ENCODE measurements at places on chromosomes 6 and 20.
A peak's percentile ranks its signal among the peaks of the same experiment; 100 is the strongest.

GRCh38 chr6:111975466-111975865 lies 78.4 kb upstream of the CCN6 start:
- DNase-seq, result no peak

GRCh38 chr6:37838219-37838921 lies 18.8 kb downstream of the ZFAND3 start:
- no peak for DNase-seq

- DNase-seq, result no peak
These were observed 77.6 kb upstream of the GGTLC1 start for GRCh38 chr20:24066076-24066700.

DNA sequence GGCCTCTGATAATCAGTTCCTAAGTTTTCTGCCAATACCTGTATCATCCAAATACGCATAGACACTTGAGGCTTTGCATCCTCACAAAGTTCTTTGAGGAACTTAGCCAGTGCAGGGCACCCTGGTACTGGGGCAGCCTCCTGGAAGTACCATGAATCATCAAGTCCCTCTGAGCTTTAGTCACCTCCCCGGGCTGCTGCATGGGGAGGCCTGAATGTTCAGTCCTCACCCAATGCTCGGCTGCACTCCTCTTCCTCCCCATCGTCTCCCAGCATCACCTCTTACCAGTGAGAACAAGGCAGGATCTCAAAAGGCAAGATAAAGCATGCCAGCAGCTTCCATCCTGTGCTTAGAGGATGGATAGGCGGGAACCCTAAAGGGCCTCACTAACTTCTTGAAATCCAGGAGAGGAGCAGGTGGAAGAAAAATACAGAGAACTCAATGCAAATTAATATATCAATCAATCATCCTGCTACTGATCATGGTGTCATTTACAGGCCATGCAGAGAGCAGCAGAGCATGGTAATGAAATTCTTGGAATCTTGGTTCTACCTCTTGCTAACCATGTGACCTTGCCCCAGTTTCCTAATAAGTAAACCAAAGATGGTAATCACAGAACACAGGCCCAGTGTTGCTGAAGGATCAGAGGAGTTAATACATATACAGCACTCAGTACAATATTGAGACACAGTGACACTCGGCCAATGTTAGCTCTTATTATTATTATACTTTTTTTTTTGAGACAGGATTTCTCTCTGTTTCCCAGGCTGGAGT lies 4.7 kb upstream of the CCN6 start:
- peak; percentile 64 for DNase-seq

GRCh38 chr20:51284176-51284575 lies 258.3 kb downstream of the NFATC2 start:
- DNase-seq, result peak; percentile 45

DNA sequence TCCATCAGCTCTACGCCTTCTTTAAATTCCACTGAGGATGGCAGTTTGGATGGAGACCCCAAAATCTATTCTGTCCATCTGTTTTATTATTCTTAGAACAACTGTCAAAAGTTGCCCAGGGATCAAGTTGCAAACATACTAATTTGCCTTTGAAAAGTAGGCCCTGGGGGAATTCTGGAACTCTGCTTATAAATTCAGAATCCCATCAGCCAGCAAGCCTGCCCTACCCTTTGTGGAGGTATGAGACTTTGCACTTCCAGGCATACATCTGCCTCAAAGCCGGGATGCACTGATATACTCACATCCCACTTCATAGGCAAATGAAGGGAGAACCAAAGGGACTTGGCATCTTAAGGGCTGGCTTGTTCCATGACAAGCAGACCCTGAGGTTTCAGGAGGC lies 93.6 kb downstream of the INSM1 start:
- no peak for DNase-seq

- DNase-seq, result no peak
These were observed 31.0 kb downstream of the SIRPB1 start for GRCh38 chr20:1588533-1589460.

GRCh38 chr20:49872056-49872455 lies 43.3 kb downstream of the SPATA2 start:
- DNase-seq, result no peak

GRCh38 chr20:37598575-37599342 lies 71.1 kb upstream of the BLCAP start:
- DNase-seq, result no peak

DNA sequence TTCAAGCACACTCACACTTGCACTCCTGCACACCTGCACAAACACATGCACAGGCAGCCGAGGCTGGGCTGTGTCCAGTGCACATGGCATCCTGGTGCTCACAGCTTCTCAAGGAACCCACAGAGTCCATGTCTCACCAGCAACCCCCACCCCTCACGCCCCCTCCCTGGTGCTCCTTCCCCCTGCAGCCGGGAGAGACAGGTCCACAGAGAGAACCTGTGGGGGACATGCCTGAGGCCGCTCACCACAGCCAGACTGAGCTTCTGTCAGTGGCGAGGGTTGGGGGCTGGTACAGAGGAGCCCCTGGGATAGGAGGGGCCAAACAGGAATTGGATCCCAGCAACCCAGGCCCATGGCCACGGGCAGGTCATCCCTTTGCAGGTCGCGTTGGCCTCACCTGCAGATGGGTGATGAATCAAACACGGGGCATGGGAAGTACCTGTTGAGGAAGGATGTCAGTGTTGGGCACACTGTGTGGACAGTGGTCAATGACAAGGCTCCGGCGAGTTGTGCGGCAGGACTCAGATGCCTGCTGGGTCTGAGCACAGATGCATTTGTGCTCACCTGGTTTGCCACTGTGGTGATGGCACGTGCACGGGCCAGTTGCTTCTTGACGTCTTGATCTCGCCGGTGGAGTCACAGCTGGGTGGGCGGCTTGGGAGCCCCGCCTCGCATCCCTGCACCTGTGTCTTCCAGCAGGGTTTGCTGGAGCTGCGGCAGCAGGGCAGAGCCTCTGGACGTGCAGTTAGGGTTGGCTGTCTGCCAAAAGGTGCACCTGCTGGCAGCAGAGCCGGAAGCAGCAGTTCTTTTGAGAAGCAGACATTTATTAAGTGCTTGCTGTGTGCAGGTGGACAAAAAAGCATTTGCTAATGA lies 113.0 kb downstream of the ERMARD start:
- DNase-seq, result no peak

All from ELR (cell line).